Activated gamma-delta T cell treated with anti-CD3 and anti-CD28 coated beads, Interleukin-2, amount 50 U/mL, for 16 hours (primary cell): ENCODE measurements at places on chromosomes 13 and 19.
A peak's percentile ranks its signal among the peaks of the same experiment; 100 is the strongest.

DNA sequence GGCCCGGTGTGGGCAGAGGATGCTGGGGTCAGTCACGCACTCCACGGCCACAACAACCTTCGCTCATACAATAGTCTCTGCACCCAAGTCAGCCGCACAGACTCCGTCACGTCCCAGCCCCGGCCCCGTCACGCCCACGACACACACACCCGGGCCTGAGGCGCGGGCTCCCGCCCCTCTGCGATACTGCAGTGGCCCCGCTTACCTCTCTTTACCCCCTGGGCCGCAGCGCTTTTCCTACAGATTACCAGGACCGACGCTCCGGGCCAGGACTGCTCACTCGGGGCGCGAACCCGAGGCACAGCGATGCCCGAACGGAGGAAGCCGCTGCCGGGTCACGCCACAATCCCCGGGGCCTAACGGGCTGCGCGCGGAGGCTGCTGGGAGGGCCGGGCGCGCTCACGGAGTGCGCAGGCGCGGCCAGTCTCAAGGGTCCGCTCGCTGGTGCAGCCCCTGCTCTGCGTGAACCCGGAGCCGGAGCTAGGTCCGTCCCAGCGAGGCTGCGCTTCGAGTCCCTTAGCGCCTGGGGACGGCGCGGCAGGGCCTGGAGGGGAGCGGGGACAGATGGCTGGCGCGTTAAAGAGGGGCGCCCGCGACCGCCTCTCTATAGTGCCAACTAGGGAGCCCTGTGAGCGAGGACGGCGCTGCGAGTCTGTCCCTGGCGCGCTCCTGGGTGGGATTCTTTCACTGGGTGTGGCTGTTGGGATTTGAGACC lies at the start of gene ZFP82:
ZFP82 (minus strand) TSS at position 358 of the 715 bp plus-strand sequence. CDS start 8,855 bp downstream, outside the sequence.
- peak; percentile 63 for DNase-seq

GRCh38 chr13:84658491-84659358 lies 776.5 kb upstream of the SLITRK1 start:
- DNase-seq: no peak

DNA sequence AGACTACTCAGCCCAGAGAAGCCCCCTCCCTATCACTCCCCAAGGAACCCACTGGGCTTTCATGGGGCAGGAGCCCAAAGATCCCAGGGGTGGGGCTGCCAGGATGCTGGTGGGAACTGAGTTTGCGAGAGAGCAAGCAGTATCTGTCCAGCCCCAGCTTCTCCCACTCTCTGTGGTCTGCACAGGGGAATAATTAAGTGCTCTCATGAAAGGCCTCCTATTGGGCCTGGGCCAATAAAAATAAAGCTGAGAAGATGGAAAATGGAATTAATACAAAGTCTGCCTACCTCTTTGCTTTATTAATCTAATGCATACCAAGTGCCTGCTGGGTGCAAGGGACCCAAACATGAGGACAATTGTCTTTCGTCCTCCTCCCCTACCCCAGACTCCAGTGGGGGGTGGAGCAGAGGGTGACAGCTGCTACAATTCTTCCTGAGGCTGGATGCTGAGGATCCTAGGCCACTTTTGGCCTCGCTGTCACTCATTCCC lies 5.4 kb downstream of the DDX39A start:
- DNase-seq: no peak

DNA sequence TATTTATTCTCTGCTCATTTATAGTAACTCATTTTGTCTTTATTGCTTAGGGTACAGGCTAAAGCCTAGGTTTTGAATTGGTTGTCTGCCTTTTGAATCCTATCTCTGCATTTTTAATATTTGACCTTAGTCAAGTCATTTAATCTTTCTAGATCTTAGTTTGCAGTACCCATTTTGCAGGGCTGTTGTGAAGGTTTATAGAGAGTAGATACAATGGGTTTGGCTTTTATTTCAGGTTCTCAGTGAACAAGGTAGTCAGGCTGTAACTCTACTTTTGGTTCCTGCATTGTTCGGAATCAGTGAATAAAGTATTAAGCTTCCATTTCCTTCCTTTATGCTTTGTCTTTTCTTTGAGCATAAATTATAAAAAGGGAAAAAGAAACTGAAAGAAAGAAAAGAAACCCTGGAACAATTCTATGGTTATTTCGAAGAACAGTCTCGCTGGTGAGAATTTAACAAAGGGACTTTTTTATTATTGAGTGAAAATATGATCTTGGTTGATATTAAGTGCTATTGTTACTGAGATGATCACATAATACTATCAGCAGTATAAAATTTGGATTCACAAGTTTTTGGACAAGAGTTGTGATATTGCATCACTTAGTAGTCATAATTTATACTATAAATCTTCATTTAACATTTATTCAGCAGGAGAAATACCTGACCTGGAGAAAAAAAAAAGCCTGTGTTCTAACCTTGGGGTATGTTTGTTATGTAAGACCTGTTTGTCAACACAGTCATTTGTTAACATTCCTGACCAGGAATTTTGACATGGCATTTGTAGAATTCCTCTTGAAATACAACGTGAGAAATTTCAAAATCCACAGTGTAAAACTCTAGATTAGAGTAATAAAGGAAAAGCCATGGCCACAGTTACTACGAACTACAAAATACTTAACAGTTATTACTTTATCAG lies 91.3 kb downstream of the ZMYM2 start:
- DNase-seq: no peak

GRCh38 chr19:38685666-38686529 lies 38.4 kb downstream of the ACTN4 start:
- DNase-seq: no peak

GRCh38 chr19:50181121-50181520 lies 18.0 kb upstream of the IZUMO2 start:
- no peak for DNase-seq

DNA sequence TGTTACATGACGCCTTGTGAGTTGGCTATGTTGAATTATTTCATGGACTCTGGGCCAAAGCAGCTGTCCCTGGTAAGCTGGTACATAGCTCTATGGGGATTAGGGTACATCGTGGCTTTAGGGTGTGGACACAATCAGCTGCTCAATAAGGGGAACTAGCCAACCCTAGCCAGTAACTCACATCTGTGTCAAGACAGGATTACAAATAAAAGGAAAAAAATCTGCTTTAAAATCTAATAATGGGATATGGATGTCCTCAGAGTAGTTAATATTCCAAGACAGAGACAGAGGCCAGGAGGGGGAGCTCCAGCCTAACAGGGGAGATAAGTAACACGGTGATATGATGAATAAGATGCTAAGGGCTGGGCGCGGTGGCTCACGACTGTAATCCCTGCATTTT lies 21.1 kb upstream of the ZNF766 start:
- peak; percentile 46 for DNase-seq

DNA sequence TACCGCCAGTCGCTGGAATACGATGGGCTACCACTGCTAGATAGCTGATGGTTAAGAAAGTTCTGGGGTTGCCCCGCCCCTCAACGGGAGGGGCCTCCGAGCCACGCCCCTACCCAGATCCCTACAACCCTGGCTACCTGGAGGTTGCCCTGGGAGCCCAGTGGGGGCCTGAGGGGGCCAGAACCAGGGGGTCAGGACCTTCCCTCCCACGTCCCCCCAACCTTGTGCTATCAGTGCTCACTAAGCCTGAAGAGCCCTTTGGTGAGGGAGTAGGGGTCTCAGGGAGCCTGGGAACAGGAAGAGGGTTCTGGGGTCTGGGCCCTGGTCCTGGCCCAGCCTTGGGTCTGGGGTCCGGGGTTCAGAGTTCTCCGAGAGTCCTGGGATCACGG lies 8.9 kb downstream of the OCEL1 start:
- peak; percentile 34 for DNase-seq

GRCh38 chr13:79803989-79804388 lies 323.0 kb downstream of the NDFIP2 start:
- DNase-seq: no peak
